ENCODE measurements at places on chromosomes 13 and 19. TPM values are rescaled to one million over a fixed set of nuclear protein-coding genes. Genes with fewer than 3 reads are reported as not detected.
A peak's percentile ranks its signal among the peaks of the same experiment; 100 is the strongest.

- peak; percentile 99 for DNase-seq
Measured at GRCh38 chr19:44807652-44808462, 1.0 kb upstream of the BCAM start.

DNA sequence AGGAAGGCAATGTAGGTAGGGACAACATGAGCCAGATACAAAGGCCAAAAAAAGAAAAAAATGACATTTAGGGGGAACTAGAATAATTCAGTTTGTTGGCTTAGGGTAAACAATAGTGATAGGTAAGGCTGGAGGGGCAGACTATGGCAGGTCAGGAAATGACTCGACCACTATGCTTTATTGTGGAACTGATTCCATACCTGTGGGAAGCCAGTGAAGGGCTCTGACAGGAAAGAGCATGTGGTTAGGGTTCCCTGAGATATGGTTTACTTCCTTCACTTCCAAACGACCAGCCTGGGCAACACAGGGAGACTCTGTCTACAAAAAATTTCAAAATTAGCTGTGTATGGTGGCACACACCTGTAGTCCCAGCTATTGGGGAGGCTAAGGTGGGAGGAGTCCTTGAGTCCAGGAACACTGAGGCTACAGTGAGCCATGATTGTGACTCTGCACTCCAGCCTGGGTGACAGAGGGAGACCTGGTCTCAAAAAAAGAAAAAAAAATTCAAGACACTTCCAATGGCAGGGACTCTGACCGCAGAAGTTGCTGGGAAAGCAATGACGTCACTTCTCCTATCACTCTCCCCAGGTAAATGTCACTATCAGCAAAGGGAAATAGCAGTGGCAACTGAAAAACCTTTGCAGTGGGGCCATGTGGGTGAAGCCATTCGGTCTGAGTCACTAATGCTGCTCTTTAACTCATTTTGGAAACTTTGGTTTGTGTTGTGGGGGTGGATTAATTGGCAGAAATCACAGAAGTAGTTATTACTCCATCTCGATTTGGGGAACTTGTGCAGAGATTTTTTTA is 192.8 kb upstream of the TSC22D1 start:
- DNase-seq = no peak

DNA sequence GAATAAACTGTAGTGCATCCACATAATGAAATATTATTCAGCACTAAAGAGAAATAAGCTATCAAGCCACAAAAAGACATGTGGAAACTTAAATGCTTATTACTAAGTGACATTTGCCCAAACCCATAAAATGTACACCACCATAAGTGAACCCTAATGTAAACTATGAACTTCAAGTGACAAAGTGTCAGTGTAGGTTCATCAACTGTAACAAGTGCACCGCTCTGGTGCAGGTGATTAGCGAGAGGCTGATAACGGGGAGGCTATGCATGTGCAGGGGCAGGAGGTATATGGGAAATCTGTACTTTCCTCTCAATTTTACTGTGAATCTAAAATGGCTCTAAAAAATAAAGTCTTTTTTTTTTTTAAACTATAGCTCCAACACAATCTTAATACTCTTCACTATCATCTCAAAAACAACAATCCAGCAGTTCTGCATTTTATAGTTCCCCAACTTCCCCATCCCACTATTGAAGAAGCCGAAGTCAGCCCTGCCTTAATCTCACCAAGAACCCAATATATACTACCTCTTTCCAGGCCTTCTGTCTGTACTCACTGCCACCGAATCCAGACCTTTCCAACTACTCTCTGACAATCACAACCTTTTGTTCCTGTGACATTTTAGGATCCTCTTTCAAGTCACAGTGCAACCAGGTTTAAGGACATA is 22.6 kb downstream of the ELF1 start:
- DNase-seq = no peak

GRCh38 chr13:44732503-44733098 is 156.5 kb upstream of the TSC22D1 start:
- no peak for DNase-seq

GRCh38 chr19:19040417-19040816 is 7.0 kb downstream of the ARMC6 start:
- DNase-seq = no peak

- no peak for DNase-seq
Measured at GRCh38 chr19:51090471-51090870, 7.8 kb upstream of the KLK14 start.

- DNase-seq = no peak
Measured at GRCh38 chr19:5674714-5675113, 5.6 kb downstream of the MICOS13 start.

GRCh38 chr13:111518161-111518792 is 197.8 kb downstream of the TEX29 start:
- DNase-seq = peak; percentile 57

DNA sequence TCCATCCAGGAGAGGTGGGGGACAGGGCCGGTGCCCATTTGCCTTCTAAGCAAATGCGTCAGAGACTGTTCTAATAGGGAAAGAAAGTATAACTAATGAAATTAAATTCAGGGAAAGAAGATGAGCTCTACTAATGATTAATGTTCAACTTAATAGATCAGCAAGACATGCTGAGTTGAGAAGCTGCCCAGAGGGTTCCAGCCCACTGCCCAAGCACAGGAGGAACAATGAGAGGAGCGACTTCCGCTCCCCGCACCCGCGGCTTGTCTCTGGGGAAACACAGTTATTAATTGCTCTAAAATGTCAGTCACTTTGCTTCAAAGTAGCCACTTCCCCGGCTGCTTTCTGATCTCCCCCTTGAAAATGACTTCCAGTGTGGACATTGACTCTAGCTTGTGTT is 331.3 kb downstream of the UQCRFS1 start:
- DNase-seq = no peak

DNA sequence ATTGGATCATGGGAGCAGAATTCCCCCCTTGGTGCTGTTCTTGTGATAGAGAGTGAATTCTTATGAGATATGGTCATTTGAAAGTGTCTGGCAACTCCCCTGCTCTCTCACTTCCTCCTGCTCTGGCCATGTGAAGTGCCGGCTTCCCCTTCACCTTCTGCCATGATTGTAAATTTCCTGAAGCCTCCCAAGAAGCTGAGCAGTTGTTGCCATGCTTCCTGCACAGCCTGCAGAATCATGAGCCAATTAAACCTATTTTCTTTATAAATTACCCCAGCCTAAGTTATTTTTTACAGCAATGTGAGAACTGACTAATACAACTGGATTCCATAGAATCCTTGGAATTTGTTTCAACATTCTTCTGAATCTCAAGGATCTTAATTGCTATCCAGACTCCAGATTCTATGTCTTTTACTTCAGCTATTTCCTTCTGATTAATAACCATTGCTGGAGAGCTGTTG is 328.1 kb downstream of the SLITRK5 start:
- DNase-seq = no peak

DNA sequence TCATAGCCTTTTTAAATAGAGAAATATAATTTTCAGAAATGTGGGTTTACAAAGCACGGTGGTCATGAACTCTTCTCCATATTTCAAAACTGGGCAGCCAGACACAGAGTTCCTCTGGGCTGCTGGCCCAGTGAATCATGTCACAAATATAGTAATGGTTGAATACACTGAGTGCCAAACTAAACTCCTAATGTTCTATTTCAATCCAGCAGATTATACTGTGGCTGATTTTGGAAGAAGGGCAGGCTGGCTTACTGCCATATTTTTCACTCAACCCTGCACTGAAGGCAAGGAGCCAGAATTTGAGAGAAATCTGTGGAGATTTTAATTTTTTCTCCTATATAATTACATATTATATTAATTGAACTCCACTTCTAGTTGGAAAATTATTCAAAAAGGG is 17.0 kb upstream of the PRR20A start:
- DNase-seq = no peak

DNA sequence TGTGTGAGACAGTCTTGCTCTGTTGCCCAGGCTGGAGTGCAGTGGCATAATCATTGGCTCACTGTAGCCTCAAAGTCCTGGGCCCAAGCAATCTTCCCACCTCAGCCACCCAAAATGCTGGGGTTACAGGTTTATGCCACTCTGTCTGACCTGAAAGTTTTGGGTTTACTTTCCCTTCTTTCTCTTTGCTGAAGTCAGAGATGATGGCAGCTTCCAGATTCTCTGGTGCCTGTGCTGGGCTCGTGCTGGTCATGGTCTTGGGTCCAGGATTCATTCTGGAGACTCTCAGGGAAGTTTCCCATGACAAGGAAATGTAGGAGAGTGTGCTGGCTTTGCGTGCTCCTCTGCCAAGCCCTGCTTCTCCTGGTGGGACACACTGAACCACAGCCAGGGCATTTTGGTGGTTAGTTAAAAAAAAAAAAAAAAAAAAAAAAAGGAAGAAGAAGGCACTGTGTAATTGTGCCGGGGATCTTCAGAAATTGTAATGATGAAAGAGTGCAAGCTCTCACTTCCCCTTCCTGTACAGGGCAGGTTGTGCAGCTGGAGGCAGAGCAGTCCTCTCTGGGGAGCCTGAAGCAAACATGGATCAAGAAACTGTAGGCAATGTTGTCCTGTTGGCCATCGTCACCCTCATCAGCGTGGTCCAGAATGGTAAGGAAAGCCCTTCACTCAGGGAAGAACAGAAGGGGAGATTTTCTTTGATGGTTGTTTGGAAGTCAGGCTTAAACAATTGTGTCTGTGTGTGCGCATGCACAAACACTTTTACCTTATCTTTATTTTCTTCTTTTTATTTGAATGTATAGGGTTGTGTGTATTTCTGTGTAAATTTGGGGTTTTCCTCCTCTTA is at the start of gene ALOX5AP:
ALOX5AP (plus strand) TSS at position 519 of the 847 bp plus-strand sequence; CDS start at position 582, 63 bp downstream.
- no peak for DNase-seq

DNA sequence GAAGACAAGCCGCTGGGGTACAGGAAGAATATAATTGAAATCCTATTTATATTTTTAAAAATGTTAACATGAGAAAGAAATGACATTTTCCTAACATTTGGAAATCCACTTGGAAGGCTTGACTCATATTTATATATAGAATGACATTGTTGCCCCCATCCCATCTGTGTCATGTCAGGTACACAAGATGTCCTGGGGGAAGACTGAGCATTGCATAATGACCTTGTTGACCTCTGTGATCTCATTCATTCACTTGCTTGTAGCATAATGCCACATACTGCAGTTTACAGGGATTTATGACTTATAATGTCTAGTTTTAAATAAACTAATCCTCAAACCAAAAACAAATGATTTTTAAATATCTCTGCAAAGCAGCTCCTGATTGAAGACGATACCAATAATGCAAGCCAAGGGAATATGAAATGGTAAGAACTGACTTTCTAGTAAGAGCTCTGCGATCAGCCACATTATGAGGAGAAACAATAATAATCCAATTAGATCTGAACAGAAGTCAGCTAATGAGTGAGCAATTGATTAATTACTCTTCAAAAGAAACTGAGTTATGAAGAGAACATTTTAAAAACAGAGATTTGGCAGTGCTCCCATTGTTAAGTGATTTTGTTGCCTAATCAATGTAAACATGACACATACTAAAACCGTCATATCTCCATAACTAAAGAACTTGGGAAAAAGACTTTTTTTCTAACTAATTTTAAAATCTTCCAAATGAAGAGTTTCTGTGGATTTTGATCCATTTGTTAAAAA is 21.2 kb upstream of the VWA8 start:
- DNase-seq = no peak

GRCh38 chr13:87234981-87235380 is 436.2 kb upstream of the SLITRK5 start:
- no peak for DNase-seq

- peak; percentile 85 for DNase-seq
Measured at GRCh38 chr13:48873587-48873986, 102.1 kb upstream of the FNDC3A start.

DNA sequence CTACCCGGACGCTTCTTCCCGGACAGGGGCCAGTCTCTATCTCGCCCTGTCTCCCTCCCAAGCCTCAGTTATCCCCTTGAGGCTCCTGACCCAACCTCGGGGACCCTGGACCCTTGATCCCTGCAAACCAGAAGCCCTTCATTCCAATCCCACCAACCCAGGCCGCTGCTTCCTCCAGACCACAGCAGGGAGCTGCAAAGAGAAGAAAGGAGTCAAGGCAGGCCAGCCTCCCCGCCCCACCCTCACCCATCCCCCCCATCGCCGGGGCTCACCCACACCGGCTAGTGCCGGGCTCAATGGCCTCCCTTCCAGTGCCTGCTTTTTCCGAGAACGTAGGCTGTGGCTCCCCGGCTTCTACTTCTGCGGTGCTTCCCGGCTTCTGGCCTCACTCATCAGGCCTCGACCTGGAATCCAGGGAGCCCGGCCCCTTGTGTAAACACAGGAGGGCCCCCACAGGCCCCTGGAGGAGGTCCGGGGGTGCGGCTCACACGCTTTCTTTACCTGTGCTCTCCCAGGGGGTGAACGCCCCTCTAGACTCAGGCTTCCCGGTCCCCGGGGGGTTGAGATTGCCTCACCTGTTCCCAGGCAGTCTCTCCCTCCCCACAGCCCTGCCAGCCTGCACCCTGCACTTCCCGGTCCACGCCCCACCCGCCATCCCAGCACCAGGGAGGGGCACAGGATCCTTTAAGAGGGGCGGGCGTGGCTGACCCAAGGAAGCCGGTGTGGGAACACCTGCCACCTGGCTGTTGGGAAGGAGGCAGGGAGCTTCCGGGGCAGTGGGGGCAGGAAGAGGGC is at the start of gene FAM83E:
FAM83E (minus strand) TSS at position 641 of the 795 bp plus-strand sequence. CDS start 1,704 bp downstream, outside the sequence.
- DNase-seq = peak; percentile 94

GRCh38 chr13:42654212-42654611 is 80.3 kb downstream of the TNFSF11 start:
- DNase-seq = no peak

- DNase-seq = no peak
Measured at GRCh38 chr13:98997011-98997730, 19.3 kb upstream of the DOCK9 start.

DNA sequence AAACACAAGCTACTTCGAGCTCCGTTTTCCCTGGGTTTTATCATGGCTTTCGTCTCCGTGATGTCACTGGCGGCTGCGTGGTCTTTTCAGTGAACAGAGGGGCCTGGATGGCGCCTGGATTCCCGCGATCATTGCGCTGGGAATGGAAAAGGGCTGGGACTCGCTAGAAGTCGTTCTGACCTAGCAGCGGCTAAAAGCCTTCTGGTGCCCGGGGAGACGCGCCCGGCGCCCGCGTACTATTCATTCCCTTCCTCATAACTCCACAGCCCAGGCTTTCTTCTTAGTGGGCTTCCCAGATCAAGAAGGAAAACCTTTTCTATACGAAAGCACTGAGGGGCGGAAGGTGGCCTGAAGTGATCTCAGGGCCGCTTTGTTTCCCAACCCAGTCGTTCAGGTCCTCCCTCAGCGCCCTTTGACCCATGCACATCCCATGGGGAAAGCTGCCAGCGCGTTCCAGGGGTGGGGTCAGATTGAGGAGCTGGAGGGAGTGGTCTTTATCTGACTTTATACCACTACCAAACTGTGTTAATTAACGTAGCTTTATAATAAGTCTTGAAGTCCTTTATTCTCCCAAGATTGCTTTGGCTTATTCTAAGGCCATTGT is 96.6 kb downstream of the ELF1 start:
- peak; percentile 51 for DNase-seq

DNA sequence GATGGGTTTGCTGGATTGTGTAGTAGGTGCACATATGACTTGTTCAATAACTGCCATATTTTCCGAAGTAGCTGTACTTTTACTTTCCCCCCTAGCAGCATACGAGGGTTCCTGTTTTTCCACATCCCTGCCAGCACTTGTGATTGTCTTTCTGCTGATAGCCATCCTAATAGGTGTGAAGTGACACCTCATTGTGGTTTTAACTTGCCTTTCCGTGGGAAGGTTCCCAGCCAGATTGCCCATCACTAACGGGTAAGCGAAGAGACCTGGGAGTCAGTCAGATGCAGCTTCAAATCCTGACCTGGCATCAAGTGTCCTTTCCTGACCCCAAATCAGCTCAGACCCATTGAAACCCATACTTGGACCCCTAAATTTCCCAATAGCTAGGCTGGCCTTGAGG is 4.5 kb downstream of the CLPTM1 start:
- no peak for DNase-seq

Gene GPC6
- total RNA-seq = 16.1 TPM

Gene SIGLEC12
- not detected for total RNA-seq

Gene KBTBD7
- total RNA-seq = 12.9 TPM

Gene FFAR1
- not detected for total RNA-seq

Gene ATP8A2
- total RNA-seq = 16.3 TPM

Gene CEACAM4
- not detected for total RNA-seq

Data from H9 (cell line).